ENCODE measurements at places on chromosomes 16 and 17.

DNA sequence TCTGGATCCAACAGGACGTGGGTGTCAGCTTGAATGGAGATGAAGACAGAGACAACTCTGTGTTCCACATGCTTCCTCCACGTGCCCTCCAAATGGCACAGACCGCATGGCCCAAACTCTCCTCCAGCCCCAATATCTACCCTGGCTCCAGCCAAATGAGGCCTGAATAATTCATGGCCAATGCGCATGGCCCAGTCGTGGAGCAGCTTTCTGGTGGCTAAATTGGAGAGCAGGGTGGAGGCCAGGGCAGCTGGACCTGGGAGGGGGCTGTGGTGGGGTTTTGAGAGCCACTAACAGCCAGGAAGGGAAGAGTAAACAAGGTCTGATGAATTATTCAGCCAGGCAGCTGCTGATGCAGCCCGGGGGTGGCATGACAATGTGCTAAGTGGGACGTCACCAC is 96.7 kb upstream of the TMEM132E start:
- DNase-seq: no peak

- no peak for DNase-seq
Observed at GRCh38 chr16:14004729-14005315, 66.3 kb upstream of the MRTFB start.

DNA sequence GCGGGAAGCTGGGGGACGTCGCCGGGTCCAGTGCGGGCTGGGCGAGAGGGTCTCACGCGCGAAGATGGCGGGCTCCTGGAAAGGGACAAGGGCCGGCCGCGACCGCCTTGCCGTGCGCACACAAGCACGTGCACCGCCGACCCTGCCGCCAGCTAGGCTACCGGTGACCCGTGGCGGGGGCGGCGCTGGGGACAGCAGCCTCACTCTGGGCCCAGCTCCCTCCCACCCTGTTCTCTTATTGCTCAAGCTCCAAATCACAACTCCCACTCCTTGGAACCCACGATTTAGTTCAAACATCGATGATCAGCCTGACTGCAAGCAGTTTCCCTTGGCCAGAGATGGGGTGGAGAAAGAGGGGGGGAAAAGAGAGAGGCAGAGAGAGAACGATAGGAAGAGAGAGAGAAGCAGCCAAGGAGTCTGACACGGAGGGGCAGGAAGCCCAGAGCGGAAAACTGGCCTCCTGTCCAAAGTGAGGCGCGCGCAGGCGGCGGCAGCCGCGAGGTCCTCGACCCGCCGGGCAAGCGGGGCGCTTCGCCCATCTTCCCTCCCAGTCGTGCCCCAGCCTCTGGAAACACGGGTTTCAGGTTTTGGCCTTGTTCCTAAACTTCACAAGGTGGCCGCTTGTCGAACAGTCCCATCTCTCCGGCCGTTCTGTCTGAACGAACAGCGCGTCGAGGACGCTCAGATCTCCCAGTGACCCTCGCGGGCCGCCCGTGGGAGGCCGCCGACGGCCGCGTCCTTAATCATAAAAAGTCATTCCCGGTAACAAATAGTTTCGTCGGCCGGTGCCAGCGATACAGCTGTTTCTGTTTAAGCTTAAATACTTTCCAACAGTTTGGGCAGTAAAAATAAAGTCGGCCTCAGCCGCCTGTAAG is 1.7 kb upstream of the CBX8 start:
- DNase-seq: no peak

DNA sequence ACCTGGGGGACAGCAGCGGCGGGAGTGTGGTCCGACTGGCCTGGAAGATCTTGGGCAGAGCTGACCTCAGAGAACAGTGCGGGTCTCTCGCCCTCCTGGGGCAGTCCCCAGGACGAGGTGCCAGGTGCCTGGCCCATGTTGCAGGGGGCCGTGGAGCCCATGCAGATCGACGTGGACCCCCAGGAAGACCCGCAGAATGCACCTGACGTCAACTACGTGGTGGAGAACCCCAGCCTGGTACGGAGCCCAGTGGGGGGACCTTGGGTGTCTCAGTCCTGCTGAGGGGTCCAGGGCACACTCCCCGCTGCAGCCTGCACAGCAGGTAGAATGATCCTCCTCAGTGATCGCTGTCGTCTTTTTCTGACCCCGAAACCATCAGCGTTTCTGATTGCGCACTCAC is 1.4 kb downstream of the GPS1 start:
- no peak for DNase-seq

DNA sequence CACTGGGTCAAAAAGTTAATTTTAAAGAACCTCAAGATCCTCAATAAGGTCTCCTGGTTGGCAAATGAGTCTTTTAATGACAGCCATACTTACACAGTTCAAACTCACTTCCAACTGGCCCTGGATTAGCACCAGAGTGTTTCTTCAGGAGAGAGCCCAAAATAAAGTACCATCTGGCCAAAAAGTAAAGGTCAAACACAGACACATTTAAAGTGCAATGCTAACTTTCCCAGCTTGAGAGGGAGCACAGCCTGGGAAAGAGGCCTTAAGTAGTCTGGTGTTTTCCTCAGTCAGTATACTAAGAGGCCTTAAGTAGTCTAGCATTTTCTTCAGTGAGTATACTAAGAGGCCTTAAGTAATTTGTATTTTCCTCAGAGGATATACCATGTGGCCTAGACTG is 46.6 kb upstream of the ERN1 start:
- DNase-seq: no peak

GRCh38 chr16:79083508-79084299 is 516.8 kb downstream of the MAF start:
- no peak for DNase-seq

DNA sequence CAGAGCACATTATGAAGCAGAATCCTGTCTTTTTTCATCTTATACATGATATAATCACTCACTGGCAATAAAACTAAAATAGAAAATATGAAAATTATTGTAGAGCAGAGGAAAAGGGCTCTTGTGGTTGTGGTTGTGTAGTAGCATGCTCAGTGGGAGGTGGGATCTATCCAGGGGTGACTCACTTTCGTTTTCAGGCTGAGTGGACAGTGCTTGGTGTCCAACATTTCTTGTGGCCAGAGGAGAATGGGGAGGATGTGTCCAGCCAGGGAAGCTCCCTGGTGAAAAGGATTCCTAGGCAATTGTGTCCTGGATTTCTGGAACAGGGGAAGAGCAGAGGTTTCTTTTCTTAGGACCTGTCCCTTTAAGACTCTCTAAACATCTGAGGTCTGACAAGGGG is 31.9 kb upstream of the CPHXL start:
- no peak for DNase-seq

- no peak for DNase-seq
Observed at GRCh38 chr16:51719376-51719775, 568.3 kb upstream of the SALL1 start.

- no peak for DNase-seq
Observed at GRCh38 chr17:76797241-76797840, 59.4 kb downstream of the MFSD11 start.

- DNase-seq: no peak
Observed at GRCh38 chr16:49127103-49127502, 154.5 kb downstream of the CBLN1 start.

DNA sequence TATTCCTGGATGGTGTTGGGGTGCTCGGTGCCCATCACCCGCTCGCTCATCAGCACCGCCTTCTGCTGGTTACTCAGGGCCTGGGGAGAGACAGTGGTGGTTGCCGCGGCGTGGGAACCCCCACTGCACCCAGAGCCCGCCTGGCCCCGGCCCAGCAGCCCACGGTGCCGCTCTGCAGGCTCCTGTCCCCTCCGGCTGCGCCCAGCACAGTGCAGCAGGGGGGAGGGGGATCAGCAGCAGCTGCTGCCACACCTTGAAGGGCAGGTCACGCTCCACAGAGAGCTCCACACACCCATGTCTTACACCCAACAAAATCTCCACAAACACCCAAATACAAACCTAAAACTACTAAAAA is 18.8 kb downstream of the CLUH start:
- no peak for DNase-seq

DNA sequence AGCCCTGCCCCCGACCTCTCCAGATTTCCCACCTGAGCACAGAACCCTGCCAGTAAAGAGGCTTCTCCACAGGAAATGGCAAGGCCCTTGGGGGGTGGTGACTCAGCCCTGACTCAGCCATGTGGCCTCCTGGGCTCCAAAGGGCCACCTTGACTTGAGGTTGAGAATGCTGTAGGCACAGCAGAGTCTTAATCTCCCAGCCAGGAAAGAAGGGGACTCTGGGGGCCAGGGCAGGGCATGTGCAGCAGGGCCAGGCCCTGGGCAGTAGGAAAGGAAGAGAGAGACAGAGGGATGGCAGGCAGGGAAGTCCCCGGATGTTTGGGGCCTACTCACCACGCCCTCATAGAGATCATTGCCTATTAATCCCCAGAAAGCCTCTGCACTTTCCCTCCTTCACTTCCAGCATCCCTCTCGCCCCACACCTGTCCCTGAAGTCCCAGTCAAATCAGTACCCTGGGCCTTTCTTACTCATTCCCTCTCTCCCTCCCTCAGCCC is 4.8 kb upstream of the ITGA3 start:
- no peak for DNase-seq

DNA sequence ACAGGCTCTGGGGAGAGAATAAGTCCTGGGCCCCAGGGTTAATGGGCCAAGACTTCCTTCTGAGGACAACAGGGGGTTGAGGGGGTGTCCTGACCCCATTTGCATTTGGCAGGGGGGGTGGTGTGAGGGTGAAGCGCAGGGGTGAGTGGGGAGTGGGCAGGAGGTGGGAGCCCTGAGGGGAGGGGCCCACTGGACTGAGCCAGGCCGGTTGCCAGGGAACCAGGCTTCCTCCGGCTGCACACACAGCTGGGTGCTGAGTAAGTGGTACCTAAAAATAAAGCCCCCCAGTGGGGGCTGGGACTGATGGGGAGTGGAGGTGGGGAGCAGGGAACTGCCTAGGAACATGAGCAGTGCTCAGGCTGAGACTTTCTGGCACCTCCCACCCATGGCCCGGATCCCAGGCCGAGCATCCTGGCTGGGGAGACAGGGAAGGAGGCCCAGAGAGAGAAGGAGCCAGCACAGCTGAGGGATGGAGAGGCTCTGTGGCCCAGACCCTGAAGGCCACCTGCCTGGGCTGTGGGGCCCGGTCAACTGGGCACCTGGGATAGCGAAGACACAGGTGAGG is 7.5 kb upstream of the RASD1 start:
- no peak for DNase-seq

GRCh38 chr17:32461498-32461852 is 17.2 kb downstream of the PSMD11 start:
- no peak for DNase-seq

DNA sequence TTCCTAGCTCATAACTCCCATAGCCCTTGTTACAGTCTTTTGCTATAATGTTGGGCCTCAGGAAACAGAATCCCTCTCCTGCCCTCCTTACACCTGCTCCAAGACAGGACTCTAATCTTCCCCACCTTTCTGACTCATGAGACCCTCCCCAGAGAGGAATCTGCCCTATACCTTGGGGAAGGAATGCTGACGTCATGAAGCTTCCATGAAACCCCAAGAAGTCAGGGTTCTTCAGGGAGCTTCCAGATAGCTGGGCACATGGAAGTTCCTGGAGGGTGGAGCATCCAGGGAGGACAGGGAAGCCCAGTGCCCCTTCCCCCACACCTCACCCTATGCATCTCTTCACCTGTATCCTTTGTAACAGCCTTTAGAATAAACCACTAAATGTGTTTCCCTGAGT is 285.7 kb downstream of the SOX9 start:
- DNase-seq: no peak

DNA sequence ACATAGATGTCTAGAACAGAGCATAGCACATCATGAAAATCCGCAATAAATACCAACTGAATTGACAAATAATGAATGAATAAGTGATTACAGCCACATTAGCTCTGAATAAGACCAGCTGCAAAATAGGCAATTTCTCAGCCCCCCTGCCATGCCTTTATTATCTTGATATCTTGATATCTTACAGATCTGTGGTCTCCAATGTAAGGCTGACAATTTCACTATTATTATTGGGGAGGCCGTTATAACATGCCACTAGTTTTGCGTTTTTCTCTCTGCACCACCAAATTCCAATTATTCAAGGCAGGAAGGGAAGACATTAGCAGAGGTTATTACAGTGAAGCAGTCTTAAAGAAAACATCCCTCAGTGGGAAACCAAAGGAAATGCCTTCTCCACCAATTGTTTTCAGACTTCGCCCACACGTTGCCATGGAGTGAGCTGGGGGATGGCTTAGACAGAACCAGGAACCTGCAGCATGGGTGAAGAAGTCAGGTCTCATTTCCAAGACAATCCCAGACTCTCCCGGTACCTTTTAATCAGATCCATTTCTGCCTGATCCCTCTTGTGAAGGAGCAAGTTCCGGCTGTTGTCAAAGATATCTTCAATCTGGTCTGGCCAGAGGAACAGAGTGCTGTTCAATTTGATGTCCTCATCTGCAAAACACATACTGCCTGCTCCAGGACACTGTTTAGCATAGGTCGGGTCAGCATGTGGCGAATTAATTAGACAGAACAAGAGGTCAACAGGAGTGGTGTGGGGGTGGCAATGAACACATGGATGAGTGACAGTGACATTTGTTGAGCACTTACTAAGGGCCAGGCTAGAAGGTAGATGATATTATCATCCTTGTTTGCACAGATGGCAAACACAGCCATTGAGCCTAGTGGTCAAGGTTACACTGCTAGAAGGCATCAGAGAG is 46.4 kb downstream of the DNAH3 start:
- DNase-seq: no peak

DNA sequence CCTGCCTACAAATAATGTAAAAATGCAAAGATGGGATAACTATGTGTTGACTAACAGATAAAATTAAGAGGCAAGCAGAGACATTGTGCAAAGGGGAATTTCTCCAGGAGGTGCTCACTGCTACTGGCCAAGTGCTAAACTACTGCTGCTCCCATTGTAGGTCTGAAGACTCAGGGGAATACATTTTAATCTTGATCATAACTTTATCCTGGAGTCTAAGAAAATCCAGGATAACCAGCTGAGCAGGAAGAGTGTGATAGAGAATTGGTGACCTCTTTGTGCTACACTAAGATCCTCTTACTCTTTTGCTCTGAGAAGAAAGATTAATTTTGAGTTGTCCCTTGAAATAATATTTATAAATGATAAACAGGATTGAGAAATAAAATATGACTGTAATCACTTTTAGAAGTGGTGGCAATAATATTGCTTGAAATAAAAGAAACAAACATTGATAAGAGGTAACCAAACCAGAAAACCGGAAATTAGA is 5.9 kb downstream of the RNF43 start:
- no peak for DNase-seq

GRCh38 chr17:4711661-4712181 is 1.3 kb downstream of the ARRB2 start:
- DNase-seq: no peak

Measured in AG04450 (cell line).